ENCODE measurements at places on chromosomes 12 and 14. TPM values are rescaled to one million over a fixed set of nuclear protein-coding genes. Genes with fewer than 3 reads are reported as not detected.

OR4E2 gene
- not detected for polyA plus RNA-seq

HOXC9 gene
- polyA plus RNA-seq: 0.54 TPM

MYH6 gene
- polyA plus RNA-seq: not detected

RAD9B gene
- polyA plus RNA-seq: 0.08 TPM

- peak; percentile 31 for DNase-seq
Observed at GRCh38 chr14:84129007-84129406, 1400.9 kb upstream of the FLRT2 start.

DNA sequence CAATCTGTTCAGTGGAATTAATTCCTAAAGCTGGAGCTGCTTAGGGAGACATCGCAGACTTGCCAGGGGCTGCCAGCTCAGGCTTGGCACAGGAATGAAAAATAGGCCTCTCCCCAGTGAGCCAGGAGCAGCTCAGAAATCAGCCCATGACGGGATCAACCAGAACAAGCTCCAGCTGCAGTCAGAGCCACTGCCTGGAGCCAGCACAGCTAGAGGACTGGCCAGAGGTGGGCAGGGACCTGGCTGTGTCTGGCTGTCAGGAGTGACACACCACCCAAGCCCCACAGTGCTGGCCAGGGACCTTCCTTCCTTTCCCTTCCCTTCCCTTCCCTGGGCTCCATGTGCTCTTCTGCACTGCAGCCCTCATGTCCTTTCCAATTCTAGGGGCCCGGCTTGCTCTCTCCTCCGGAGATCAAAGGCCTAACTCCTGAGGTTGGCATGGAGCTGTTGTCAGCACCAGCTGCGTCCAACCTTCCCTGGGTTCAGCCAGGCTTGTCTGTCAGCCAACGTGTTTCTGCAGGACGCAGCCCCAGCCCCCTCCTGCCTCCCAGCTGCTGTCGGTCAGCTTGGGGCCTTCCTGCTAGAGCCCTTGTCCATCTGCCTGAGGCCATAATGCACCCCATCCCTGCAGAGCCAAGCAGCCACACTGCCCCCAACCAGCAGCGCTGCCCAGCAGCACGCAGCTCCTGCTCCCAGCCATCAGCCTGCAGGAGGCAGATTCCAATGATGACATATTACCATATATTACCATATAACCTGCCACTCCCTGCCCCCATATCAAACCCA, 149.3 kb downstream of the CALM1 start:
- DNase-seq: no peak

- DNase-seq: no peak
Observed at GRCh38 chr12:120887253-120888043, 16.7 kb downstream of the SPPL3 start.

DNA sequence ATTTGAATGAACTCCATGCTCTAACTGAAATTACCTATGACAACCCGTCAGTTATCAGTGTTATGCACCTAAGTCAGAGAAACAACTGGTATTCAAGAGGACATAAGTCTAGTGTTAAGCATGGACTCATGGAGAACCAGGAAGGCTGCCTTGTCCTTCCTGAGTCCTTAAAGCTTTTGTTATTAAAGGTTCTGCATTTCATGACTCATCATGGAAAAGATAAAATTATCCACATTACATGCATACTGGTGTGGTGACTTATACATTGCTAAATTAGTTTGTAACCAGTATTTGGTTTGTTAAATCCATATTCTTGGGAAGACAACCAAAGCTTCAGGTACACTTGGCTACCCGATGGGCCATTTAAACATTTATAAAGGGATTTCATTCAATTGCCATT, 6.5 kb upstream of the OR4E1 start:
- DNase-seq: peak; percentile 50

DNA sequence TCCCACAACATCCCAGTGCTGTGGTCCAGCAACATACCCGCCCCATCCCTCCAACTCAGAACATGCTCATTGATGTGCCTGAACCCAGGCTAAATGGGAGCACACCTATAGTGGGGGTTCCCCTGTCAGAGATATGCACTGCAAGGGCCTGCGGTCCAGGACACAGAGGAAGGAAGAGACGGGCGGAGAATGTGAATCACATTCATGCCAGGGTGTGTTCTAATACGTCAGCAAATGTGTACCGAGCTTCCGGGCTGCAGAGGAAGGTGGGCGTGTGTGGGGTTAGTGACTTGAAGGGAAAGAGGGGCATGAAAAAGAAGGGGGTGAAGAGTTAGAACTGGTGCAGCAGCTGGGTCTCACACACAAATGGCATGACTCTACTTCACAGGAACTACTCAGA, 83.7 kb downstream of the DPF3 start:
- DNase-seq: no peak

Measured in endothelial cell of umbilical vein (primary cell).